T-helper 1 cell (primary cell): ENCODE measurements at places on chromosomes 3 and 15.

DNA sequence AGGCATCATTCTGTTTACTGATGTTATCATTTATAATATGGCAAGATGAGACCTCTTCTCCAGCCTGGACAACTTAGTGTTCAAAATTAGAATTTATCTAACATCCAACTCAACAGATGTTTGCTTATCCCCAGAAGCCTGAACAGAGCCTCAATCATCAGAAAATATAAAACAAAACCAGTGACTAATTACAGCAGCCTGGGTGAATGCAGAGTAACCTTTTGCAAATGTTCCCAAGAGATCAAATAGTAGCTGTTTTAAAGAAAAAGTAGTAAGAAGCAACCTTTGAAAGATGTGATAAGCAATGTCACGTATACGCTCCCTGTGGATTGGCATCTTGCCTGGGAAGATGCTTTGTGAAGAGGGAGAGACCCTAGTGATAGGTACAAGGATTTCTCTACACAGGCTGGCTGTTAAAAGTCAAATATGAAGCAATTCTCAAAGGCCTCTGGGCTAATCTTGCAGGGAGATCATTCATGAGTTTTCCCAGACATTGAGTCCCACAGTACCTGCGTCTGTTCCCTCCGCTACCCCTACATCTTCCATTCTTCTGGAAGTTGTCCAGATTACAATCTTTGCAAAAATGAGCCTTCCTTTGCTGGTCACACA is 39.3 kb upstream of the PRICKLE2 start:
- no peak for DNase-seq

GRCh38 chr3:183454064-183454463 is 25.6 kb upstream of the MCF2L2 start:
- DNase-seq, result no peak

- no peak for DNase-seq
Observed at GRCh38 chr15:32838820-32839219, 121.0 kb downstream of the GREM1 start.

DNA sequence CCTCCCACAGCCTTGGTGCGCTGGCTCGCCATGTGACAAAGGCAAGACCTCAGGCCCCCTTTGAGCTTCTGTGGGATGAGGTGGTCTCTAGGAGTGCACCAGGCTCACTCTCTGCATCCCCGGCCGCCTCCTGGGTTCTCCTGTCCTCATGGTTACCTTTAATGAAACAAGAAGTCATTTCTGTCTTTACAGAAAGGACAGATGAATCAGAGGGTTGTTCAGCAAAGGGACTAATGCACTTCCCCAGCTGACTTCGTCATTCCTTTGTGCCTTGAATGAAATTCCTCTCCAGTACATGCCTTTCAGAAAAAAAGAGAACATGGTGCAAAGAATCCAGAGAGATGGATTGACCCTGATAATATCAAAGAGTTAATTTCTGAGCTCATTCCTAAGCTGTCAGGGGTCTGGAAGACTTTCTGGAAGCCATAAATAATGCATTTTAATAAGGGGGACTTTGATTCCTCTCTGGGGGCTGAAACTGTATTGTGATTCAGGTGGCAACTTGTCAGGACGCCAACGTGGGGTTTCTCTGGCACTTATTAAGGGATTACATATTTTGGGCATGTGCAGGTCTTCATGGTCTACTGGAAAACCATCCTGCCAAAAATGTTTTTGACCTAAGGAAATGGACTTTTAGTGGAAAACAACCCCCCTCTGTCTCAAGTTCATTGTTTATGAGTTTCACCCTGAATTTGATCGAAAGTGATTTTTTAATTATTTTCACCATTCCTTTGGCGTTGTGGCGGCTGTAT is 122.7 kb downstream of the FBLN2 start:
- DNase-seq, result no peak

GRCh38 chr15:77481670-77482069 is 61.0 kb downstream of the HMG20A start:
- no peak for DNase-seq

GRCh38 chr3:75101329-75102147 is 487.1 kb upstream of the CNTN3 start:
- no peak for DNase-seq

DNA sequence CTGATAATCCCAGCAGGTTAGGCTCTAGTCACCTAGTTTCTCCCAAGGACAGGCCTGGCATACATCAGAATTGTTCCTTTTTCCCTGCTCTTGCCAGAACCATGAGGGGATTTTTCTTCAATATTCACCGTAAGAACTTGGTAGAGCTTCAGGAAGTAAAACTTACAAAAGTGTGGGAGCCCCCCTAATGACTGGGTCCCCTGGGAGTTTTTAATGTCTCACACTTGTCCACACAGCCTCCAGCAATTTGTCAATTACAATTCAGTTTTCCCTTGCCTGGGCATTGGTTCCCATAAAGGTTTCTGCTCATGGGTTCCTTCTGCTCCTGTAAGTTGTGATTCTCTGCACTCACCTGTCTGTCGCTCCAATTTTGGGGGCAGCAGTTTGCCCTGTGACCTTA is 28.5 kb downstream of the LHFPL4 start:
- DNase-seq, result no peak

- no peak for DNase-seq
Observed at GRCh38 chr3:39388741-39389248, 5.6 kb downstream of the SLC25A38 start.
